Activated effector memory CD4-positive, alpha-beta T cell treated with Interleukin-2 at 50 U/mL for 16 hours (primary cell): ENCODE measurements at places on chromosomes 6 and 20.

GRCh38 chr20:47456952-47457724 is 44.5 kb upstream of the NCOA3 start:
- DNase-seq: no peak

- no peak for DNase-seq
Observed at GRCh38 chr6:166616261-166617238, 10.5 kb downstream of the RPS6KA2 start.

DNA sequence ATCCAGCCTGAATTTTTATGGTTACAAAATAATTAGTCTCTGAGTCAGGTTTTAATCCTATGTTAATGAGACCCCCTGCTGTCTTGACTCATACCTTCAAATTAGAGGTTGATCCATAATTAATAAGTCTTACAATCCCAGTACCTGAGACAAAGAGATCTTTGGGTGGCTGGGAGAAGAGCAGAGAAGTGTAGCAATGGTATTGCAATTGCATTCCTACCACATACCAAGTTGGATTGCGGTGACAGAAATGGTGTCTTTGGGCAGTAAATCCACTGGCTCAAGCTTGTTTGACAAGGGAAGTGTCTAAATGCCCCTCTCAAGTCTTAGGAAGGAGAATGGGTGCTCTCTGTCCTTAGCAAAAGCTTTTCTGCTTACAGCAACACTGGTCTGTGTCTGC is 150.4 kb downstream of the BTBD3 start:
- no peak for DNase-seq

- no peak for DNase-seq
Observed at GRCh38 chr6:32386040-32386439, 14.3 kb upstream of the TSBP1 start.

DNA sequence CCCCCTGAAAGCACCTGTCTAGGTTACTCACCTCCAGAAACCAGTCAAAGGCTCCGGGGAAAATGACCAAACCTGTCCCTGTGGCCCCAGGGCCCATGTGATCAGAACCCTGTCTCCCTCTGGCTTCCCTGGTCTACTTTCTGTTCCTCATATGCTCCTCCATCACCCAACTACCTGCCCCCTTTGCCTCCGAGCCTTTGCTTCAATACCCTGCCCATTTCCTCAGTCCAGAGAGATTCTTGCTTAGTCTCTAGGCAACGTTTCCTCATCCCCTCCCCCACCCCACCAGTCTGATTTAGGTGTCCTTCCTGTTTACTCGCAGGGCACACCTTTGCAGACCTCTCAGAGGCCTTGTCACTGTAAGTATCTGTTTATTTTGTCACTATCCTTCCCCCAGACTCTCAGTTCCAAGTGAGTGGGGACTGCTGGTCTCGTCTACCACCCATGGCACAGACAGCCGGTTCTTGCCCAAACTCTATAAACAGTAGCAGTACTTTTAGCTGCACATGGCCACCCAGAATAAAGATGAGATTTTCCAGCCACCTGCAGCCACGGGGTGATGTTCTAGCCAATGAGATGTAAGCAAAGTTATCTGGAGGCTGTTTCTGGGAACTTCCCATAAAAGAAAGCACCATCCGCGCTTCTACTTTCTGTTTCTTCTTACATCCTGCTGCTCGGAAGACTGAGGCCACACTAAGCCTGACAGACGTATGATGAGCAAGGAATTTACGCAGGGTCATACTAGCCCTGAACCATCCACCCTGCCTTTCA is 13.3 kb downstream of the ELOVL5 start:
- peak; percentile 68 for DNase-seq

GRCh38 chr20:53304146-53304545 is 289.5 kb downstream of the ZNF217 start:
- DNase-seq: no peak

GRCh38 chr6:74284284-74284683 is 588.3 kb downstream of the CD109 start:
- DNase-seq: no peak

- no peak for DNase-seq
Observed at GRCh38 chr20:37354210-37355195, 8.6 kb downstream of the SRC start.

DNA sequence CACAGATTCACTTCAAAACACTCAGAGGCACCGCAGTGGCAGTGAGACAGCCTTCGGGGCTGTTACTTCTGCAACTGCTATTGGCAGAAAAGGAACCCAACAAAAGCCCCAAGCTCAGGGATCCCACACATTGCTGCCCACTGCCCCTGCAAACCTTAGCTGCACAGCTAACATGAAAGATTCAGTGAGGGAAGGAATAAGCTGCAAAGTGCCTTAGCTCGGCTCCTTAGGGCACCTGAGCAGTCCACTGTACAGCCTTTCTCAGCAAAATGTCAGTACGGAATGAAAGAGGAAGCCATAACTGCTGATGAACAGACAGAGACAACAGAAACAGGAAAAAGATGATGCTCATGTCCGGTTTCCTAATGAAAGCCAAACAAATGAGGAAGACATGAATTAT is 179.7 kb upstream of the SHLD1 start:
- no peak for DNase-seq

DNA sequence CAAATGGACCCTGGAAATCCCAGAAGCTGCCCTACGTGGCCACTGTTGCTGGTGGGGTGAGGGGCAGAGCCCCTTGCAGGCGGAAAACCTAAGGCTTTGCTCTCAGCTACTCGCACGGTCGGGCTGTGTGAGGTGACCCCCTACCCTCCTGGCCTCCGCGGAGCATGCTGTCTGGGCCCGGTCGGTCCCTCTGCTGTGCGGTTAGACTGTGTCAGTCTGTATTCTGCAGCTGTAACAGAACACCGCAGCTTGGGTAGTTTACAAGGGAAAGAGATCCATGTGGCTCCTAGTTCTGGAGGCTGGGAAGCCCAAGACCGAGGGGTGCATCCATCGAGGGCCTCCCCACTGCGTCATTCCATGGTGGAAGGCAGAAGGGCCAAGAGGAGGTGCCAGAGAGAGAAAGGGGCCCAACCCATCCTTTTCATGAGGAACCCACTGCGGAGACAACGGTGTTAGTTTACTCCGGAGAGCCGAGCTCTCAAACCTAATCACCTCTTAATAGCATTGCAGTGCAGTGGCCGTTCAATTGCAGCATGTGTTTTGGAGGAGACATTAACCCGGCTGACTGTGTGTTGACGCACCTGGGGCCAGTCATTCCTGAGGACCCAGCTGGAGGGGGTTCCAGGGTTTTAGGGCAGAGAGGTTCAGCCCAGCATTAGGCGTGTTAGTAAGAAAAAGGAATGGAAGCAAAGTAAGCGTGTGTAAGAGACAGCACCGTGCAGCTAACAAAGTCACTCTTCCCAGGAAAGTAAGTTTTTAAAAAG is 18.3 kb downstream of the COL9A3 start:
- DNase-seq: no peak

- no peak for DNase-seq
Observed at GRCh38 chr20:15440049-15440820, 1102.8 kb upstream of the FLRT3 start.

GRCh38 chr6:135250234-135250633 is 69.1 kb downstream of the MYB start:
- DNase-seq: no peak

DNA sequence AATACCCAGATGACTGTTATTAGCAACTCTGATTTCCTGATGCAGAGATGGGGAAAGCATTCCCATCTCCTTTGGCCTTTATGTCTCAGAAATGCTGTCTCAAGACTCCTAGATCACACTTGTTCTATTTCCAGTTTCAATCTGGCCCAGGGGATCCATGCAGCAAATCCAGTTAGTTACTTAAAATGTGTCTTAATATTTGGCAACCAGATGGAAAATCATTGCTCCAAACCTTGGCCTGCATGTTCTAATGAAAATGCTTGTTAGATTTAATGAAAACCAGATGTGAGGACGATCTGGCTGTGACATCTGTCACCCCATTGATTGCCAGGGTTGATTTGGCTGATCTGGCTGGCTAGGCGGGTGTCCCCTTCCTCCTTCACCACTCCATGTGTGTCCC is 125.2 kb downstream of the TSHZ2 start:
- DNase-seq: no peak

DNA sequence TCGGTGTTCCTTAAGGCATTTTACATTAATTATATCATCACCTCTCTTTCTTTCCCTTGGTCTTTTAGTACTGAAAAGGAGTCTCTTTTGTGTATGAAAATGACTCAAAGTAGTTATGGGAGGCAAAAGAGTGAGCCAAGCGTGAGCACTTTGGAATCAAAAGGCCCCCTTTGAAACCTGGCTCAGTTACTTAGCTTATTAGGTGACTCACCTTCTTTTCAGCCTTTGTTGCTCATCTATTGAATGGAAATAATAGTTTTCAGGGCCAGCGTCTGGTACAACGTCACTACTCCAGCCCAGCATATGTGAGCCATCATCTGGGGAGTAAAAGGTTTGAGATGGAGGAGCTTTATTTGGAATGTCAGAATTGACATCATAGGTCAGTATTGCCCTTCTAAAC is 147.4 kb upstream of the SCGN start:
- DNase-seq: no peak

- no peak for DNase-seq
Observed at GRCh38 chr6:13589801-13590200, 15.4 kb downstream of the SIRT5 start.

DNA sequence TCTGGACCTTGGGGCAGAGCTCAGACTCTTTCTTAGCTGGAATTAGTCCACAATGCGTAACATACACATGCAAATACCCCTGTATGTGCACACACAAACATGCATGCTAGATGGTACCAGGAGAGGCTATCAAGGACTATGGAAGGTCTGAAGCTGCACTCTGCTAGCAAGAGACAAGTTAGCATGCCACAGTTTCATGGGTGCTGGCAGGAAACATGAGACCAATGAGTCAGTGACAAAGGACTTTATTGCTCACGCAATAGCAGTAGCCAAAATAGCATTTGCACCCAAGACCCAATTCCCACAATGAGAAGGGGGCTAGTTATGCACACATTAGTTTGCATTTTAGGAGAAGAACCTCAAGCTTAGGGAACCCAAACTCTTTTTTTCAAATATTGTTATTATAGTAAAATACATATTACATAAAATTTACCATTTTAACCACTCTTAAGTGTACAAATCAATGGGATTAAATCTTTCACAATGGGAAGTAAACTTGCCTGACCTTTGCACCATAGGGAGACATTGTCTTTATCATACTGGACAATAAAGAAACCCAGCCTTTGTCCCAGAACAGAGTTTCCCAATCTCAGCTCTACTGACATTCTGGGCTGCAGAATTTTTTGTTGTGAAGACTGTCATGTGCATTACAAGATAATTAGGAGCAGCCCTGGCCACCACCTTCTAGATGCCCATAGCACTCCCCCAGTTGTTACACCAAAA is 69.1 kb downstream of the NRSN1 start:
- no peak for DNase-seq

DNA sequence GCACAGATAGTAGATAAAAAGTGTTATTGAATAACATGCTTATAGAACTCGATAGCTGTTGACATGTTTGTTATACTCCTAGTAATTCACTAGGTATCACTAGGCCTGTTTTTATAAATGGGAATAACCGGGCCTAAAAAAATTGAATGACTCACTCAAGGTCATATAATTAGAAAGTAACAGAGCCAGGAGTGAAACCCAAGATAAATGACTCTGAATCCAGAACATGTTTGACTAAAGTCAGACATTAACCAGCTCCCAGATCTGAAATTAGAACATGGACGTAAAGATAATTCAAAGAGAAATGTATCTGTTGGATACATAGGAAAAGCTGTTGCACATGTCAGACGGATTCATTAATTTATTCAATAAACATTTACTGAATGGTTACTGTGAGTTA is 26.9 kb downstream of the RGS17 start:
- no peak for DNase-seq

- DNase-seq: no peak
Observed at GRCh38 chr6:131125431-131125830, 9.8 kb upstream of the AKAP7 start.

DNA sequence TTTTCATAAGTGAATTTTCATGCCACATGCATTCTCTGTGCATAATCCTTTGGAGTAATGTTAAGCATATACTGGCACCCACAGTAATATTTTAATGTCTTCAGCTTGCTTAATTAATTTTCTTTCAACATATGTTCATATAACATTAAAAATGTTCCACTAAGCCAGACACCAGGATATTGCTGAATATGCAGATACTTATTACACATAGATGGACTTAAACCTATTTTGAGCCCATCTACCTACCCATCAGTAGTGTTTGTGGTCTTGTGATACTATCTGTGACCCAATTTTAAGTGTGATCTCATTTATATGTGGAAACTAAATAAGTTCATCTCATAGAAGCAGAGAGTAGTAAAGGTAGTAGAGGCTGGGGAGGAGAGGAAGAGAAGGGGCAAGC is 379.5 kb upstream of the JAG1 start:
- no peak for DNase-seq

- DNase-seq: no peak
Observed at GRCh38 chr6:45441851-45442453, 64.2 kb upstream of the SUPT3H start.

- no peak for DNase-seq
Observed at GRCh38 chr6:45477278-45477677, 99.5 kb upstream of the SUPT3H start.

DNA sequence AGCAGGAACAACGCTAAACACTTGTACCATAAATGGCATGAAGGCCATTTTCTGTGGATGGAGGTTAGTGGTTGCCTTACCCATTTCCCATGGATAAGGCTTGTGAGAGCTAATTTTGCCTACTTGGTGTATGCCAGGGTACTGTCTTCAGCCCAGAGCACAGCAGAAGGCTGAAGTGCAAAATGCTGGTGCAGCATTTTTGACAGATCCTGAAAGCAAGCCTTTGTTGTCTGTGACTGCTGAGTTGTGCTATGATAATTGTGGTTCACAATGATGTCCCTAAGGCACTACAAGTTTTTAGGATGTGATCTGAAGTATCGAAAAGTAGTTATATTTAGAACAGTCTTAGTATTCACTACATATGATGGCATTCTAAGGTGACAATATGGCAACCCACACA is 14.7 kb upstream of the HMGN3 start:
- no peak for DNase-seq

GRCh38 chr6:127918506-127919427 is 17.9 kb upstream of the THEMIS start:
- DNase-seq: no peak

- no peak for DNase-seq
Observed at GRCh38 chr6:24838994-24839393, 40.3 kb upstream of the ARMH2 start.

DNA sequence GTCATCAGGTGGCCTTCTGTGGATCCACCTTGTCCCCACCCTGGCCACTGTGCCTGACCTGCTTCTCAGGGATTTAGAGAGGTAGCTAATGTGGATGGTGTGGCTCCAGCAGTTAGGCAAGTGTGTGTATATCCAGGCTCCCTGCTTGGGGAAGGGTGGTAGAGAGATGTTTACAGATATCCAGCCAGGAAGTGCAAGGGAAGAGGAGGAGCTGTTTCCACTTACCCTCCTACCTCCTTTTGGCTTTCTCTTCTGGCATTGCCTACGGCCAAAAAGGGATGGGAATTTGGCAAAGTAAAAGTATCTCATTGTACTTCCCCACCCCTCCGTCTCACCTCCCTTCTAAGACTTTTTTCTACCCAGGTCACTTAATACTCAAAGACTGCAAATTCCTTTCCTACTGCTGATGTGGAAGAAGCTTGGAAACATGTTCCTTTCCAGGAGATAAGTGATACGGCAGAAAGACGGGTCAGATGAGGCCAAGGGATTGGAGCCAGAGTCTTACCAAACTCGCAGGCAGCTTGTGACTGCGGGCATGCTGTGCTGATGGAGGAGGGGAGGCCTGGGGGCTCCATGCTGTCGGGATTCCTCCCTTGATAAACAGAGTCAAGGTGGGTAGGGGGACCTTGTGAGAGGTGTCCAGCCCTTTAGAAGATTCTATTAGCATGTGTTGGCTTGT is 253.4 kb downstream of the PRL start:
- DNase-seq: no peak
